OCI-LY7 (cell line): ENCODE measurements at places on chromosomes 5 and 9.

GRCh38 chr9:72420783-72421182, 55.8 kb upstream of the ZFAND5 start:
- no peak for DNase-seq

DNA sequence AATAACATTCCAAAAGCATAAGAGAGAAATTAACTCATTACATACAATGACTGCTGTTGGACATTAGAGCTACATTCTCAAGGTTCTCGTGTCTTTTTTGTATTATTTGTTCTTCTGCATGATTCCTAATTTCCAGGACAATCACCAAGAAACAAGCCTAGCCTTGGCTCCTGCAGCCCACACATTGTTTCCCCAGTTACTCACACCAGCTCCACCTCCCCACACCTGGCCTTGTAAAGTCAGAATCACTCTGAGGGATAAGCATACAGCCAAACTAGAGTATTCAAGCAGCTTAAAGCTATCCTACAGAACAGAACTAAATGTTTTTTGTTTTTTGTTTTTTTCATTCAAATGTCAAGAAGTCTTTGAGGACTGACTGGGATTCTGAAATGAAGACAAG, 189.2 kb downstream of the HINT1 start:
- no peak for DNase-seq

- no peak for DNase-seq
Measured at GRCh38 chr5:171835066-171835465, 49.4 kb downstream of the SMIM23 start.

DNA sequence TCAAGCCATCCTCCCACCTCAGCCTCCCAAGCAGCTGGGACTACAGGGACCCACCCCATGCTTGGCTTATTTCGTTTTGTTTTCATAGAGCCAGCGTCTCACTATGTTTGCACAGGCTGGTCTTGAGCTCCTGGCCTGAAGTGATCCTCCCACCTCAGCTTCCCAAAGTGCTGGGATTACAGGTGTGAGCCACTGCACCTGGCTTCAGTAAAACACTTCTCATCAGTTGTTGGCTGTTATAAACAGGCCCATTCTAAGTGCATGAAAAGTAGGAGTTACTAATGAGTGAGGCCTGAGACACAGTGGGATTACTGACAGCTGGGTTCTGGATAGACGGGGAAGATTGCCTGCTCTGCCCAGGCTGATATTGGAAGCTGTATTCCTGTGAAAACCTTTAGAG, 3.5 kb downstream of the CRB2 start:
- no peak for DNase-seq

DNA sequence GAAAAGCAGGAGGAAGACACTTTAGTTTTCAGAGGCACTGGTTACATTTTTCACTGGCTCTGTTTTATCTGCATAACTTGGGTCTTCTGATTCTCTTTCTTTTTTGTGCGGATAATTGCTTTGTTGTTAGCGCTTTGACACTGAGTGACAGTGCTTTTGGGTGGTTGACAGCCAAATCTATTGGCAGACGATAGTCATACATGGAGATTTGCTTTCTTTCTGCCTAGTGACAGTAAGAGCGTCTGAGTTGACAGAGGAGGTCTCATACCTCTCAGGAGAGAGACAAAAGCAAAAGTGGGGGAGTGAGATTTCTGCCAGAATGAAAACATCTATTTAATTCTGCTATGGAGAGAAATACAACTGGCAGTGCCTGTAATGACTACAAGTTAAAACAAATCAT, 2278.0 kb upstream of the WWC1 start:
- no peak for DNase-seq
